ENCODE measurements at places on chromosomes 12 and 14.
A peak's percentile ranks its signal among the peaks of the same experiment; 100 is the strongest.

DNA sequence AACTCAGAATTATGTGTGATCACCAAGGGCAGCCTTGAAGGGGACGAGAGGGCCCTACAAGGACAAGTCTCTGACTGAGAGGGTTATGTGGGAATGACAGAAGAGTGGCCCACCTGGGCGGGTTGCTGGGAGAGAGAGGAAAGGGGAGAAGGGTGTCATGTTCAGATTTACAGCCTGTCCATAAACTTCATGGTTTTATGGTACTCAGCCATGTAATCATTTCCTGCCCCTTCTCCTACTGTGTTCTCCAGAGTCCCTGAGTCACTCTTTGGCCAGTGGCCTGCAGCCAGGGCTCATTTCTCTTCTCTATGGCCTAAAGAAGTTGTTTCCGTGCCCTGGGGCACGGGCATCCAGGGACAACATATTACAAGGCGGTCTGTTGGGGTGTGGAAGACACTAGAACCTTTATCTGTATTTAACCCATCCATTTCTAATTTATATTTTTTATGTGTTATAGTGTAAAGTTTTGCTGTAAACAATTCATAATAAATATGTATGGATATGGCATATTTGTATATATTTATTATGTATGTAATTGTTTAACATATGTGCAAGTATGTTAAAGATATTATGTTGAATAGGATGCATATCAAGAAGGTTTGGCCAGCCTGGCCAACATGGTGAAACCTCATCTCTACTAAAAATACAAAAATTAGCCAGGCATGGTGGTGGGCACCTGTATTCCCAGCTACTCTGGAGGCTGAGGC lies 26.9 kb downstream of the DDX47 start:
- no peak for DNase-seq

DNA sequence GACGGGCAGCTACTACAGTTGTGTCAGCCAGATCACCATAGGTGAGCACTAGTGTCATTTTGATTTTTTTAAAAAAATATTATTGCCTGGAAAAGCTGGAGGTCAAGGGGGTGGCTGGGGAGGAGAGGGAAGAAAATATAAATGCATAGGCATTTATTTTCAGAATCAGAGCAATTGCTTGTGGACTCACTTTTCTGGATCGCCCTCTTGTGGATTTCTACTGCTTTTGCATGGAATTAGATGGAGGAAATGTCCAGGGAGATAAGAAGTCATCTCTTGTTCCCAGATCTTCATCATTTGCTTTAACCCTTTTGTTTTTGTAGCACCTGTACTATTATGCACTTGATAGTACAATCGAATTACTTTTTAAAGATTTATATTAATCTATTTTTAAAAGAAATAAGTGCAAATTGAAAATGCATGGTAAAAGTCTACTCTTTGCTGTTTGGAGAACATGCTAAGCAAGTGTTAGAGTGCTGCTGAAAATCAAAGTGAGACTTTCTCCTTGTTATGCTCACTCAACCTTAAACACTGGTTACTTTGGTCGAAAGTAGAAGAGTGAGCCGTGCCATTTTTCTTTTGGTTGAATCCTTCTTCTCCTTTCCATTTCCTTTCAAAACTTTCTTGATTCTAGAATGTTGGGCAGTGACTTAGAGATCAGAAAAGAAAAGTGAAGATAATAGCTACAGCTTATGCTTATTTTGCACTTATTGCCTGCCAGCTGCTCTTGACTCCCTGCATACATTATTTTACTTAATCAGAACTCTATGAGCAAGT lies 60.6 kb upstream of the ANO4 start:
- no peak for DNase-seq

GRCh38 chr12:57459055-57459749 lies 383 bp upstream of the GLI1 start:
- DNase-seq: peak; percentile 89

DNA sequence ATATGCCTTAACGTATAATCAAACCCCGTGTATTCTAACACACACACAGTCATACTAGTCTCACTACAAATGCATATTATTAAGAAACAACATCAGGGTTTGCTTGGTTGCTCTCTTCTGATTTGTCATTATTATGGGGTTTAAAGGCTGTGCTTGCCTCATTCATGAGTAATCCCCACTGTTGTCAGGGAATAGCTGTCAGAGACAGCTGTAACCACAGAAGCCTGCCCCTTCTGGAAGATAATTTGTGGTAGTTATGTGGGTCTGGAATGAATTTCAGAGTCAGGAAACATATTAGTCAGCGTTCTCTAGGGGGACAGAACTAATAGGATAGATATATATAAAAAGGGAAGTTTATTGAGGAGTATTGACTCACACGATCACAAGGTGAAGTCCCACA lies 456.9 kb upstream of the TMEM132C start:
- no peak for DNase-seq

DNA sequence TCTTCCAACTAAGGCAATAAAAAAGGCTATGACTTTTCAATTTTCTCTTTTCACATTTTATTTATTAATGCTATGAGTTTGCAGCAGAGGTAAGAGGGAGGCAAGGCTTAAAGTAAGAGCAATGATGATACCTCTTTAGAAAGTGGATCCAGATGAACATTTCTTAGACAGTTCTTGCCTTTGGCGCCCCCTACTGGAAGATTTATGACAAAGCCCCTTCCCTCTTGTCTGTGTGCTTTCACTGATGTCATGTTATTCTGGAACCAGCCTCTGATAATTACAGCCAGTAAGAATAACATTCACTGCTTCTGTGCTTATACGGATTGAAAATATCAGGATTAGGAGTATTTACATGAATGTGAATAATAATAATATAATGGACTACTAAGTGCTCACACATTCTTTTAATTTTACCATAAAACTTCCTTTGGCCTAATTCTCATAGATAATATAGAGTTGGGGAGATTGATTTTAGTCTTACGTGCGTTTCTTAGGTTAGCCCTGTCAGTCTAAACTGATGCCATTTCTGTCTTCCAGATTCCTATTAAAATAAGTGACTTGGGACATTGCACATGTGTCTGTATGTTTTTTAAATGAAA lies 1929.9 kb upstream of the SEL1L start:
- no peak for DNase-seq

- DNase-seq: no peak
Measured at GRCh38 chr12:54134850-54135249, 53.9 kb downstream of the SMUG1 start.

- no peak for DNase-seq
Measured at GRCh38 chr12:47378907-47379306, 299.1 kb upstream of the AMIGO2 start.

GRCh38 chr12:59708064-59708463 lies 112.2 kb downstream of the SLC16A7 start:
- DNase-seq: no peak

GRCh38 chr14:83312511-83312910 lies 1778.9 kb upstream of the SEL1L start:
- no peak for DNase-seq

DNA sequence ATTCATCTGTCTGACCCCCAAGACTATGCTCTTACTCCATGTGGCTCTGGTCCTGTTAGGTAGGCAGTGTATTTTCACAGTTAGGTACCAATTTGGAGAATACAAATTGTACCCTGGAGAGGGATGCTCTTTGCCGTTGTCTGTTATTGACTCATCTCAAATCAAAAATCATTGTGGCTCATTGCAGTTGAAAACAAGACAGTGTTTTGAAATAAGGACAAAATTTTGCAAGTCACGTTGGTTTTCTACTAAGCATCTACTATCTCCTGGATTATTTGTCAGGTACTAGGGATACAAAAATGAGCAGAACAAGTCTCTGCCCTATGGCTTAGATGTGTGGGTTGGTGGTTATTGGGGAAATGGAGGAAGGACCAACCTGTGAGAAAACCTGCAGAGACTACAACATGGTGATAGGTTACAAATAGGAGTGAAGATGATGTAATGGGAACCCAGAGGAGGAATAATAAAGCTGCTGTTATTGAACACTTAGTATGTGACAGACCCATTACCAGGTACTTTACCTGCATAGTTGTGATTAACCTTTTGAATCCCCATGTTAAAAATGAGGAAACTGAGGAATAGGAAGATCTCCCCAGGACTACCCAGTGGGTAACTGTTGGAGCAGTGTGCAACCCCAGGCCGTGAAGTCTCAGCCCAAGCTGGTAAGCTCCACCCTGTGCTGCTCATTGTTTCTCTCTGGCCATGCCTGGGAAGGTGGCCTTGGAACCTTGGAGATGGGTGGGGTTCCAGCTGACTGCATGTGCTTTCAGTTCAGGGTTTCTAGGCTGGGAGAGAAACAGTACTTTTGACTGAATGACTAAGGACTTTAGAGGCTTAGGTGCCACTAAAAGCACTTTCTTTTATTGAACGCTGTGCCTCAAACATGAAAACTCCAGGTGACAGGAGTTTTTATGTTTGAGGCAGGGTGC lies 72.9 kb upstream of the SRSF5 start:
- DNase-seq: no peak

DNA sequence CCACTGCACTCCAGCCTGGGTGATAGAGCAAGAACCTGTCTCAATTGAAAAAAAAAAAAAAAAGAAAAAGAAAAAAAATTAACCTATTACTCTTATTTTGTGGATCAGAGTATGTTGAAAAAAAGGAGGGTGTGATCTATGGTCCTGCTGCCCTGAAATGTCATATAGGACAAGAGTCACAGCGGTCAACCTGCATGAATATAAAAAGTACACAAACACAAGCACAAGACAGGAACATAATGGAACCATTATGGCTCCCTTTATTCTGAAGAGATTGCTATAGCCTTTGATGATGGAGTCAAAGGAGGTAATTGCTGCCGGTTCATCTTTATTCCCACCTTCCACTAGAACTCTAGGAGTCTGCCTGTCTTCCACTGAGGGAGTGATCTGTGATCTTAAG lies 96.9 kb downstream of the NTN4 start:
- no peak for DNase-seq

GRCh38 chr12:53939141-53940108 lies 794 bp downstream of the HOXC13 start:
- no peak for DNase-seq

DNA sequence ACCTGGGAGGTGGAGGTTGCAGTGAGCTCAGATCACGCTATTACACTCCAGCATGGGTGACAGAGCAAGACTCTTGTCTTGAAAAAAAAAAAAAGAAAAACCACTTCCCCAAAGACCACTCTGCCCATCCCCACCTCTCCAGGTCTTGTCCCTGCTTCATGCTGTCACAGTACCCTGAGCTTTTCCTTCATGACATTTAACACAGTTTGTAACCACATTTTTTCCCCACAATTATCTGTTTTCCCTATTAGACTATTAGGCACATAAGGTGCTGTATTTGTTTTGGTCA lies 6.9 kb downstream of the HECTD1 start:
- DNase-seq: no peak

DNA sequence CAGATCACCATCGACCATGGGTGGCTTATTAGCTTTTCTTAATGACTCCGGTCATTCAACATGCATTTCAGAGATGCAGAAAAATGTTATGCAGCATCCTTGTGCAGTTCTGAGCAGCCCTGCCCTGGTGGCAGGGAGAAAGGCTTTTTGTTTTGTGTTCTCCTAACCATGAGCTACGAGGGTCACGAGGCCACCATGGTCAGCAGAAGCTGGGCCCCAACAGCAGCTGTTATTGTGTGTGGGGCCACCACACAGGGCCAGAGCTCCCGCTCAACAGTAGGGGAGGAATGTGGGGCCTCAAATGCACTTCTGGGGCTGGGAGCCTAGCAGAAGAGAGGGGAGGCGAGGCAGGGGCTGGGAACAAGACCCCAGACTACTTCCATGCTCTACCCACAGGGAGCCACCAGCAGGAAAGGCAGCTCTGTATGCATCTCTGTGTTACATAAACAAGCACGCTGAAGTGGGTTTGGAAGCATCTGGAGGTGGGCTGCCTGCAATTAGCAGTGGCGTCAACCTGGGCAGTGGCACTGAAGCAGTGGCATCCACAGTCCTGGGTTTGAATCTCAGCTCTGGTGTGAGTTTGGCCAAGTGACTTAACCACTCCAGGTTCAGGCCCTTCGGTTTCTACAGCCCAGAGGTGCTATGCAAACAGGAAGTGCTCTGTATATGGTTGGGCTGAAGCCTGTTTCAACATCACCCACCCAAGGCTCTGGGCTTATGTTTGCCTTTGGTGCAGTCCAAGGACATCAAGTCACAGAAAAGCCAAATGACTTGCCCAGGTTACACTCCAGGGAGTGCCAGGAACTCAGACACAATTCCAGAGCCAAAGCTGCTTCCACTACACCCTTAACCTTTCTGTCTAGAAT lies 16.3 kb downstream of the GLTP start:
- no peak for DNase-seq

DNA sequence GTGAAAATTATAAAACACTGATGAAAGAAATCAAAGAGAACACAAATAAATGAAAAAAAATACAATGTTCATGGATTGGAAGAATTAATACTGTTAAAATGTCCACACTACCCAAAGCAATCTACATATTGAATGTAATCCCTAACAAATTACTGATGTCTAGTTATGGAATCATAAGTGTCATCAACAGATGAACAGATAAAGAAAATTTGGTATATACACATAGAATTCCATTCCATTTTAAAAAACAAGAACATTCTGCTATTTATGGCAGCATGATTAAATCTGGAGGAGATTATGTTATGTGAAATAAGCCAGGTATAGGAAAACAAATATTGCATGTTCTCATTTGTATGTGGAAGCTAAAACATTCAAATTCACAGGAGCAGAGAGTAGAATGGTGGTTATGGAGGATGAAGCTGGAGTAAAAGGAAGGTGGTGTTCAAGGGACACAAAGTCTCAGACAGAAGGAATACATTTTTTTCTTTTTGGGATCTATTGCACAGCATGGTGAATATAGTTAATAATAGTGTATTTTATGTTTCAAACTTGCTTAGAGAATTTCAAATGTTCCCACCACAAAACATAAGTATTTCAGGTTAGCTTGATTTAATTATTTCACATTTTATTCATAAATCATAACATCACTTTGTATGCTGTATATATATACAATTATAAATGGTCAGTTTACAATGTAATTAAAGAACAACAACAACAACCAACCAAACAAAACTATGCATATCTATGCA lies 28.5 kb downstream of the A2M start:
- no peak for DNase-seq

DNA sequence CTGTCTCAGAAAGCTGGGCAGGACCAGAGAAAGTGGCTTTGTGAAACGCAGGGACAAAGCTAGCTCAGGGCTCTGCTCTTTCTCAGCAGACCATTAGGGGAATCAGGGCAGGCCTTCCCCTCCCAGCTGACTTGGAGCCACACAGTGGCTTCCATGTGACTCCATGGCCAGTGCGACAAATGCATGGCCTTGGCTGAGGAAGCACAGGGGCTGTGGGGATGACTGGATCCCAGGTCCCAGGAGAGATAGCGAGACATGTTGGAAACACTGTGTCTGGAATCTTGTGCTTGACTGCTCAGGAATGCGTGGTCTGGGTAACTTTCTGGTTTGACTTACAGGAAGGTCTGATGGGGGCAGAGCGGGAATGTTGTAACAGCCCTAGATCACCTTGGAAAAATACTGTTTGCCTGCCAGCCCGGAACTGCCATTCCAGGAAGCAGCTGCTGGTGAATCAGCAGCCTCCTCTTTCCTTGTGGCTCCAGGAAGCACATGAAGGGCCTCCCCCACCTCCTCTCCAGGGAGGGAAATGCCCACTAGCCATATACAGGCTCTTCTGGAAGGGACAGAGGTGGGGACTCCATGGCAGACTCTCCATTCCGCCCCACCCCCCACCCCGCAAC lies 133.5 kb upstream of the HIF1A start:
- DNase-seq: no peak

Measured in activated CD8-positive, alpha-beta memory T cell treated with anti-CD3 and anti-CD28 coated beads for 48 hours (primary cell).